ENCODE measurements at places on chromosomes 11 and 22.

GRCh38 chr11:122175306-122175705 lies 59.3 kb upstream of the BLID start:
- no peak overlapping the region for H3K27ac ChIP-seq
- no peak for DNase-seq
- no peak overlapping the region for H3K4me3 ChIP-seq
- no peaks in the 10 kb centered on the region for H3K36me3 ChIP-seq

- no peak overlapping the region for H3K27ac ChIP-seq
- H3K36me3 ChIP-seq, result no peaks in the 10 kb centered on the region
- H3K27me3 ChIP-seq, result no peaks in the 10 kb centered on the region
- no peak for DNase-seq
- no peaks in the 10 kb centered on the region for H3K4me1 ChIP-seq
Observed at GRCh38 chr11:35812828-35813227, 131.0 kb upstream of the LDLRAD3 start.

DNA sequence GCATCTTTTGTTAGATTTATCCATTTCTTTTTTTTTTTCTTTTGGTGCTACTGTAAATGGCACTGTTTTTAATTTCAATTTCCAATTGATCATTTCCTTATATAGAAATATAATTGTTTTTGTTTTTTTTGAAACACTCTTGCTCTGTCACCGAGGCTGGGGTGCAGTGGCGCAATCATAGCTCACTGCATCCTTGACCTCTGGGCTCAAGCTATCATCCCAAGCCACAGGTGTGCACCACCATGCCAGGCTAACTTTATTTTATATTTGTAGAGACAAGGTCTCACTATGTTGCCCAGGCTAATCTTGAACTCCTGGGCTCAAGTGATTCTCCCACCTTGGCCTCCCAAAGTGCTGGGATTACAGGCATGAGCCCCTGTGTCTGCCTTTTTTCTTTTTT lies 16.4 kb downstream of the FRMD8 start:
- no peaks in the 10 kb centered on the region for H3K27me3 ChIP-seq
- H3K4me1 ChIP-seq, result no peaks in the 10 kb centered on the region
- no peak overlapping the region for H3K27ac ChIP-seq

- no peak for DNase-seq
- H3K27ac ChIP-seq, result no peak overlapping the region
- no peak overlapping the region for H3K4me3 ChIP-seq
- H3K4me1 ChIP-seq, result 0 out of 2 replicates have a peak, but pooled peaks cover 2% of the 10 kb centered on the region
- H3K27me3 ChIP-seq, result no peaks in the 10 kb centered on the region
Observed at GRCh38 chr11:113137713-113138529, 176.5 kb upstream of the TTC12 start.

GRCh38 chr11:57414612-57415212 lies 12.2 kb downstream of the SLC43A3 start:
- no peaks in the 10 kb centered on the region for H3K4me1 ChIP-seq
- DNase-seq, result no peak
- H3K4me3 ChIP-seq, result no peak overlapping the region
- H3K27ac ChIP-seq, result no peak overlapping the region
- H3K36me3 ChIP-seq, result peaks cover 55% of the 10 kb centered on the region

DNA sequence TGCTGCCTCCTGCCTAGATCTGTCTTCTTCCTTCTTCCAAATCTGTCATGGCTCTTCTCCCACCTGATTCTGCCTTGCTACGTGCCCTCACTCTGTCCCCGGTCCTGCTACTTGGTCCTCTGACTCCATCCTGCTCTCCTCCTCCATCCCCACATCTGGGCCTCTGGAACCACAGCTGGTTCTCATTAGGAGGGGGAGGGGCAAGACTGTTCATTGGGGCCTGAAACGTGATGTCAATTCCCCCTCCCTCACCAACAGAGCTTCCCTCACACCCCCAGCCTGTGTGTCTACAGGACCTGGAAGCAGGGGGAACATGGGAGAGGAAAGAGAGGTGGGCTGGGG lies 9.1 kb downstream of the DCHS1 start:
- no peak for DNase-seq
- H3K27me3 ChIP-seq, result no peaks in the 10 kb centered on the region
- no peak overlapping the region for H3K27ac ChIP-seq
- H3K4me1 ChIP-seq, result peaks cover 4% of the 10 kb centered on the region

Measured in H1 (cell line).